Activated naive CD4-positive, alpha-beta T cell treated with anti-CD3 and anti-CD28 coated beads for 36 hours (primary cell): ENCODE measurements at places on chromosomes 12 and 14.

GRCh38 chr12:50918584-50919316 lies 33.6 kb upstream of the HIGD1C start:
- DNase-seq = no peak

- DNase-seq = no peak
Measured at GRCh38 chr12:66900616-66901015, 221.7 kb upstream of the GRIP1 start.

GRCh38 chr12:71551529-71551928 lies 111.9 kb downstream of the LGR5 start:
- DNase-seq = no peak

GRCh38 chr12:13154831-13155230 lies 41.7 kb upstream of the EMP1 start:
- no peak for DNase-seq

- DNase-seq = no peak
Measured at GRCh38 chr12:93019975-93020630, 91.0 kb upstream of the EEA1 start.

DNA sequence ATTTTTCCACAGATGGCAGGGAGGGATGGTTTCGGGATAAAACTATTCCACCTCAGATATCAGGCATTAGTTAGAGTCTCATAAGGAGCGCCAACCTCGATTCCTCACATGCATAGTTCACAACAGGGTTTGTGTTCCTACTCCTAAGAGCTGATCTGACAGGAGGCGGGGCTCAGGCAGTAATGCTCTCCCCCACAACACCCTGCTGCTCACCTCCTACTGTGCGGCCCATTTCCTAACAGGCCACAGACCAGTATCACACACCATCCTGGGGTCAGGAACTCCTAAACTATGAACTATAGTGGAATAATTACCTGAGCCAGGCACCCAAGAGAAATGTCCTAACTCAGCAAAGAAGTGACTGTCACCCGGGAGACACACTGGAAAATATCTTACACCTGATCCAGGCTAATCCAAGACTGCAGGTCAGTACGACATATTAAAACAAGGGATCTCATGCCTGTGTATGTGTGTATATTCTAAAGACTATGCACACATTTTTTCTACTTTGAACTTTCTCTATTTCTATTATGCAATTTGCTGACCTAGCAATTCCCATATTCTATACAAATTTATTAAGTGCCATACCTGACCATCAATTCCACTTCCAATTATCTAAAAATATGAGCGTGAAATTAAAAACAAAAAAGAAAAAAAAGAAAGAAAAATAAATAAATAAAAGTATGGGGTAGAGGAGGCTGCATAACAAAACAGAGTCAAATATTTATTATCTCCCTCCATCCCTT lies 4.7 kb downstream of the NAA25 start:
- DNase-seq = no peak

- DNase-seq = no peak
Measured at GRCh38 chr14:51544471-51544870, 107.2 kb upstream of the FRMD6 start.

GRCh38 chr12:95480230-95480629 lies 6.3 kb downstream of the METAP2 start:
- no peak for DNase-seq

DNA sequence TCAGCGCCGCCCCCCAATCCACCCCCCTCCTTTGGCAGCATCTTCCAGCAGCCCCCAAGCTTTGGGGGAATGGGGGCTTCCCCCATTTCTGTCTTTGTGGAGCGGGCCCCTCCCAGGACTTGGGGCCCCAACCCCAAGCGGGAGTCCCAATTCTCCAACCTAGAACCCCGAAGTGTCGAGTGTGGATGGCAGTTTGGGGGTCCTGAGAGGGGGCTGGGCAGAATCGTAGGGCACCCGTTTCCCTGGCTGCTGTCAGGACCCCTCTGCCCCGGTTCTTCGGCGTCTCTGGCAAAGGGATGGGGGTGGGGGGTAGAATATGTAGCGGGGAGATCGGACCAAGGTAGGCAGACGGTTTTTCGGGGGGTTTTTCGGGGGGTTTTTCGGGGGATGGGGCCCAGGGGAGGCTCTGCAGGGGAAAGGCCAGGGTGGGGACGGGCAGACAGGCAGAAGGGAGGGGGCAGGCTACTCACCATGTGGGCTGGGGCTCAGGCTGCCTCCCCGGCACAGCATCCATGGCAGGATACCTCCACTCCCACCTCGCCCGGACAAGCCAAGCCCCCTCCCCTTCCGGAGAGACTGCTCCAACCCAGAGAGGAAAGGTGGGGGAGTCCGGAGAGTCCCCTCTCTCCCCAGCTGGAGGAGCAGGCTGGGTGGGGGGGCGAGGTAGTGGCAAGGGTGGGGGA lies 739 bp downstream of the JPH4 start:
- no peak for DNase-seq

- DNase-seq = no peak
Measured at GRCh38 chr12:91058786-91059185, 962 bp upstream of the KERA start.

DNA sequence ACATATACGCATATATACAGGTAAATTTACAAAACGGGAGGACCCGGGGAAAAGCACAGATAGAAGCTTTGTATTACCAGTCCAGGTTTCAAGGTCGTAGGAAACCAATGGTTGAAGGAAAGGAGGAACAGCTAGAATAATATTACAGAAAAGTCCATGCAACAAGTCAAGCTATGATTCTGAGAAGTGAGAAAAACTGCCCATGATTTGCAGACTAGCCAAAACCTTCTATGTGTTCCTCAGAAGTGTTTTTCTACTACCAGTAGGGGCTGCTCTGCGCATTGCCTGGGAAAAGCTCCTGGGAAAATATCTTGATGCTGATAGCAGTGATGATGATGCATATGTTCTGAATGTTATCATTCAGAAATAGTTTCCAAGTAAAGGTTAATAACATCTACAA lies 2.2 kb downstream of the PDZRN4 start:
- DNase-seq = no peak

GRCh38 chr14:22626590-22626989 lies 17.6 kb downstream of the OR6J1 start:
- DNase-seq = no peak

DNA sequence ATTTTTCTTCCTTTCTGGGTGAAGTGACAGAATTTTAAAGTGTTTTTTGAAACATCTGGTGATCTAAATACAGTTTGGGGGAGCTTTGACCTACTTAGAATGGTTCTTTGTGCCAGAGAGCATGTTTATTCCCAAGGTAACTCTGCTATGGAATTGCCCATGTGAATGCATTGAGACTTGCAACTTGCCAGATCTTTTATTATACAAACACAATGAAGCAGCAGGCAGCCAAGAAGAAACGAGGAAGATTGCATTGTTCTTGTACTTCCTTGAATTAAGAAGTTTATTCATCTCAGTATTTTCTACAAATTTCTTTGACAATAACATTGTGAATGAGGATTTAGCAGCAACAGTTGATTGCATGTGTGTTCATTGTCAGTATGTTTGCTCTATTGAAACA lies 55.5 kb downstream of the FGD4 start:
- no peak for DNase-seq

- no peak for DNase-seq
Measured at GRCh38 chr12:70110085-70110484, 133.1 kb upstream of the CNOT2 start.

DNA sequence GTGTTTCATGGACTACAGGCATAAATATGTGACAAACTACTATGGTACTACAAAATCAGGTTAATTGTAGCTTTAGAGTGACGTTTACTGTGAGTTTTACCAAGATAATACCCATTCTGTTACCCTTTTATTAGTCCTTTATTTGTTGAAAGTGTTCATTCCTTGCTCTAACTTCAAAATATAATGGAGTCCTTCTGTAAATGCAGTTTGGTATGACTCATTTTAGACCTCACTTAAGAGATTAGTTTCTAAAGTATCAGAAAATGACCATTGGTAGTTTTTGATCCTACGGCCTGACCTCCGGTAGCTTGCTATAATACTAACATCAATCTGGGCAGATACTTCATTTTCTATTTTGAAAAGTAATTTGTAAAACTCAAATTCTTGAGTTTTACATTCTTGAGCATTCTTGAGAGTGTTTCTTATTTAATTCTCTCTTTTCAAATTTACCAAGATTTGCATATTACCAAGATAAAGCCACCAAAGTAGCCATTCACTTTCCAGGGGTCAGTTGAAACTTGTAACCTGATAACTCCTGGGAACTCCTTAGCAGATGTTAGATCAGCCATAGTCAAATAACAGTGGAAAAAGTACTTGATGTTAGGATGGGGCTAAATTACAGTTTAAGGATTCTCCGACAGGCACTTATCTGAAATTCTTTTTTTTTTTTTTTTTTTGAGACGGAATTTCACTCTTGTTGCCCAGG lies 4.2 kb downstream of the HSPA2 start:
- no peak for DNase-seq

- no peak for DNase-seq
Measured at GRCh38 chr12:43022838-43023237, 433.3 kb upstream of the PRICKLE1 start.

DNA sequence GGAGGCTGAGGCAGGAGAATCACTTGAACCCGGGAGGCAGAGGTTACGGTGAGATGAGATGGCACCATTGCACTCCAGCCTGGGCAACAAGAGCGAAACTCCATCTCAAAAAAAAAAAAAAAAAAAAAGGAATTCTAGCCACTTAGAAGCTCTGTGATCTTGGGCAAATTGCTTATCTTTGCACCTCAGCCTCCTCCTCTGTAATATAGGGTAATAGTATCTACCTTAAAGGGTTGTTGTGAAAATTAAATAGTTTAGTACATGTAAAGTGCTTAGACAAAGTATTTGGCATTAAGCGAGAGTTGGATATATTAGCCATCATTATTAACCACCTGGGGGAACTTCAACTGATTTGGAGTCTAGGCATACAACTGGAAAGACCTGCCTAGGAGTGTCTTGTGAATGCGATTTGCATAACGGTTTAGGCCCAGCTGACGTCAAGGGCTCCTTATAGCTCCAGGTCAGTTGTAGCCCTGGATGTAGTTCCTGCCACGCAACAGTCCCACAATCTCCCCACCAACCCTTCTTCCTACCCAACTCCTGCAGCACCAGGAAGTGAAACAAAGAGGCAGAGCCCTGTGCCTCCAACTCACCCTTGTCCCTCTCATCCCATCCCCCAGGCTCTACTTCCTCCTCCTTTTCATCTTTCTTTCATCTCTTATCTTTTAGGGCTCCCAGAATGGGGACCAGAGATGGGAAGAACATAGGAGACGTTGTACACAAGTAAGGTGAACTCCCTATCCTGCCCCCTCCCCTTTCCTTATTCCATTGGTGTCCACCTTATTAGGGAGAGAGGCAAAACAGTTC lies 2.1 kb upstream of the IL23A start:
- no peak for DNase-seq

GRCh38 chr12:103814436-103814835 lies 26.6 kb downstream of the NT5DC3 start:
- DNase-seq = no peak

GRCh38 chr14:56903304-56903969 lies 93.2 kb upstream of the OTX2 start:
- DNase-seq = no peak

- no peak for DNase-seq
Measured at GRCh38 chr14:62289471-62289870, 527.3 kb downstream of the SNAPC1 start.

GRCh38 chr14:89912667-89913211 lies 41.8 kb downstream of the EFCAB11 start:
- DNase-seq = no peak

- no peak for DNase-seq
Measured at GRCh38 chr14:89252887-89253532, 164.0 kb downstream of the FOXN3 start.

DNA sequence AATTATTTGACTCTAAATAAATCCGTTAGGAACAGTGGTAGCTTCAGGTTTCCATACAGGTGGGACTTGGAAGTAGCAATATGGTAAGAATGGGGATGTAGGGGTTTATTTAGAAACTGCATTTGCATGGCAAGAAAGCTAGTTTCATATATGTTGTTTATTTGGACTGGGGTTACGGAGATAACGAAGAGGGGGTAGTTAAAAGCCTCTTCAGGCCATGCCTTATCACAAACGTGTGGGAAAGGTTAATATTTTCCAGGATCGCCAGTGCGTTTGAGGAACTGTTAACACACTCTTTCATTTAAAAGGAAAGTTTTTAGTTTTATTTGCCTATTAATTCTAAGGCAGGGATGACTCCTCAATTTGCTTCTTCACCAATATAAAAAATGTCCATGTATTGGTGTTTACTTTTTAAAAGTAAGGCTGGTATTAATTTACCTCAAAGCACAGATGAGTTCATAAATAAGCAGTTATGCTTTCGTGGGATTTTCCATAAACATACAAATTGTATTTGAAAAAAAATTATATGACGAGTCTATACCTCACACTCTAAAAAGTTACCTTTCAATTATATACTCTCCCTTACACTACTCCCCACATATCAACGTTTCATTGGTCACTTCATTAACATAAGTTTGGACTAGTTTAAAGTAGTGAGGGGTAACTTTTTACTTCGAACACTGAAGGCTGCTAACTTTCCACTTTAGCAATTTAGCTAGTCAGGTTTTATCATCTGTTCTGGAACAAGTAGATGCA lies 814 bp downstream of the RAB2B start:
- DNase-seq = no peak

GRCh38 chr12:80195074-80195726 lies 95.9 kb downstream of the OTOGL start:
- DNase-seq = peak; percentile 17

DNA sequence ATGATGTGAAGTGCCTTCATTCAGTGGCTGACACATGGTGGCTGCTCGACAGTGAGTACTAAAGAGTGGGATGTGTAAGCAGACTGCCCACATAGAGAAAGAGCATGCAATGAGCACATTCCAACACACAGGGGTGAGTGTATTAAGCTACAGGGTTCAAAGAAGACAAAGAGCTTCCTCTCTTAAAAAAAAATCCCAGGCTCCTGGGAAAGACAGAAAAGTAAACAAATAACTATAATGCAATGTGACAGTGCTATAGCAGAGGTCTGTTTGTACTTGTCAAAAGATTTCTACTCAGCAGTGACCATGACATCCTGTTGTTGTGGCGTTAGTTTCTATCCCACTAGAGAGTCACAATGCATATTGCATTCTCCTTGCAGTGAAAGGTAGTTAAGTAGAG lies 12.4 kb upstream of the PCNX1 start:
- no peak for DNase-seq

- no peak for DNase-seq
Measured at GRCh38 chr12:66159123-66159522, 10.7 kb downstream of the TMBIM4 start.

GRCh38 chr14:65972346-65972870 lies 513.8 kb upstream of the CCDC196 start:
- no peak for DNase-seq
